ENCODE measurements at places on chromosomes 5 and 9.

DNA sequence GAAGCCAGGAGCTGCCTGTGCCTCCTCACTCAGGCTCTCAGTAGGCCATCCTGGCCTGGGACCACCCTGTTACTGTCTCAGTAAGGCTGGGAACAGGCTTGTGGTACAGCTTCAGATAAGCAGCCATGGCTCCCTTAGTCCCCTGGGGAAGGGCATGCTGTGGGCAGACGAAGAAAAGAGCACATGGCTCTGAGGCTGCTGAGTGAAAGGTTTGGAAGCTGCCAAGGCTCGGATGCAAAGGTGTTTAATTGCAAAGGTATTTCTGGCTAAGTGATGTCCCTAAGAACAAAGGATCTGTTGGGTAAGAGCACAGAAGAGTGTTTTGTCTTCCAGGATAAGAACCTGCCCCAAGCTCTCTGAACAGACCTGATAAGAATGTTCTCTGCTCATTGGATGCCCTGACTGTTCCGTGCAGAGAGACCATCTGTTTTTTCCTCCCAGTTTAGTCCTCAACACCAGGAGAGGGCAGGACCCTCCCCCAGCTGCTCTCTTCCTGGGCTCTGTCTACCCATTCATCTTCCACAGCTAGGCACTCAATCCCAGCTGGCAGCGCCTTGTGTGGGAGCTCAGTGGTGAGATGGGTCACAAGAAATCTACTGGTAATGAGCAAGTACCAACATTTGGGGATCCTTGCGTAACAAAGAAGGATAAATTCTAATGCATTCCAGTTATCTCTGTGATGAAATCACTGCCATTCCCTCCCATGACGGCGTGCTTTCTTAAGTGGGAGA, 17.7 kb downstream of the ANGPTL2 start:
- no peak for DNase-seq

DNA sequence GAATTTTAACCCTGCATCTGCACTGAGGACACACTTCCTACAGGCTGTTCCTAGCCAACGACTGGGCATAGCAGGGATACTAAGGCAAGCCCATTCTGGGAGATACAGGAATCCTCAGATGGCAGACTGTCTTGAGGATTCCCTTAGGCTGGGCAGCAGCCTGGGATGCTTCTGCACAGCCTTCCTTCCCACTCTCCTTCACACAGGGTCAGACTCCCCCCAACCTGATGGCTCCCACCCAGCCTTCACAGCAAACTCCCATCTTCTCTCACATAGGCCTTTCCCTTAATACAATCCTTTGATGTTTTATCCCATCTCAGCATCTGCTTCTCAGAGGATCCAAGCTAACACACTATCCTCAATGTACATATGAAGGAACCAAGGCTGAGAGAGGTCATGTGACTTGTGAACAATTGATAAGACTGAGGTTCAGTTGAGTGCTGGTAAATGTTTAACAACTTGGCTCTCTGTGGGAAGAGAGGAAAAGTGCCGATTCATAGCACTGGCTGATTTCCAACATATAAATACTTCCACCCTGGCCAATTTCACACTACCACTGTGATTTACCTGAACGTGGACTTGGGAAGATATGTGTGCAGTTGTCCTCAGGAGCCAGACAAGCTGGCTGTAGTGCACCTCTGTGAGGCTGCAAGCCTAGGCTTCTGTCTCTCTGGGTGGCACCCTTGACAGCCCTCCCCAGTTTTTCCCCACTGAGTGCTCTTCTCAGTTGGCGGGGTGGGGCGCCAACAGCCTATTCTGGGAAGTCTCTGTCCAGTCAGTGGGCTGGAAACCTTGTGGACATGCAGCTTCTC, 120.2 kb upstream of the TRIM32 start:
- DNase-seq: no peak

GRCh38 chr5:33161421-33161820, 279.3 kb upstream of the TARS1 start:
- no peak for DNase-seq

- DNase-seq: peak; percentile 98
Observed at GRCh38 chr5:181223058-181223728, at the start of gene TRIM41. Gene TRIM41 (plus strand): TSS chr5:181223281. CDS start chr5:181224000, 719 bp downstream.

DNA sequence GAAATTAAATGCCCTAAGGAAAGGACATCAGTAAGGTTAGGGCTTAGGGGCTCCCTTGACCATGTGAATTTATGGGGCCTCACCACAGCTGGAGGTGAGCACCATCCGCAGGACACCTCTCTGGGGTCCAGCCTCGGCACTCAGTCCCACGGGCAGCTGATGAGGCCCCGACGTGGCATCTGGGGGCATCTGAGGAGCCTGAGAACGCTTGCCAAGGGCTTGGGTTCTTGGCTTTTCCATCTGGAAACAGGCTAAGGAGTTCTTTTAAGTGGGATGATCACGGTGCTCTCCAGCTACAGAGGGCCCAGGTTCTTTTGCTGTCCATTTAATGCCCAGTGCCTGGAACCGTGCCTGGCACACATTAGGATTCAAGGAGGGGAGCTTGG, 3.6 kb downstream of the NKX2-5 start:
- DNase-seq: no peak

GRCh38 chr5:132557478-132558172, 848 bp downstream of the RAD50 start:
- DNase-seq: peak; percentile 21

GRCh38 chr5:124922255-124922975, 176.0 kb upstream of the ZNF608 start:
- DNase-seq: no peak

GRCh38 chr5:111627862-111628261, 115.5 kb upstream of the STARD4 start:
- DNase-seq: peak; percentile 30

DNA sequence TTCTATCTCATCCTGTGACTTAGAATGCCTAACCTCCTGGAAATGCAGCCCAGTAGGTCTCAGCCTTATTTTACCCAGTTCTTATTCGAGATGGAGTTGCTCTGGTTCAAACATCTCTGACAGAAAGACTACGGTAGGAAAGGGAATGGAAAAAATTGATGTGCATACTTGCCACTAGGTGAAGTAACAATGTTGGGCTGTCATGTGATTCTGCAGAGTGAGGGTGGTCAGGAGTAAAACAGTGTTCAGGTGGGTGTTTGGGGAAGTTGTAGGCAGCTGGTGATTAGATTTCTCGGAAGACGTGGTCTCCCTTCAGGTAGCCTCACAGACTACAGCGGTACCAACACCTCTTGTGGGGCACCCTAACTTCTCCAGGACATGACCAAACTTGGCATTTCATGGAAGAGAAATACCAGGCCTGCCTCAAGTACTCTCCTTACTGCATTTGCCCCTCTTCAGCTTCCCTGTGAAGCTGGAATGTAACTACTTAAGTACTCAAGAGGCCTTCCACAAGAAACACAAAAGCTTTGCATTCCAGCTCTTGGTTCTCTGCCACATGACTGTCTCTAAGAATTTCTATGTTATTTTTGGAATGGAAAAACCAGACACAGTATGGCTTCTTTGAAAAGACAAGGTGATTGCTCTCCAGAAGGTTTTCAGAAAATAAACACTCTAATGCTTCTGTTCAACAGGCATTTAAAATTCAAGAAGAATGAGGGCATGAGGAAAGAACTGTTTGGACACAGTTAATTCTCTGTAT, 17.4 kb upstream of the ENTREP1 start:
- no peak for DNase-seq

- DNase-seq: no peak
Observed at GRCh38 chr5:159913501-159913900, 2.8 kb upstream of the ADRA1B start.

- no peak for DNase-seq
Observed at GRCh38 chr5:96076451-96076850, 114.8 kb upstream of the ELL2 start.

DNA sequence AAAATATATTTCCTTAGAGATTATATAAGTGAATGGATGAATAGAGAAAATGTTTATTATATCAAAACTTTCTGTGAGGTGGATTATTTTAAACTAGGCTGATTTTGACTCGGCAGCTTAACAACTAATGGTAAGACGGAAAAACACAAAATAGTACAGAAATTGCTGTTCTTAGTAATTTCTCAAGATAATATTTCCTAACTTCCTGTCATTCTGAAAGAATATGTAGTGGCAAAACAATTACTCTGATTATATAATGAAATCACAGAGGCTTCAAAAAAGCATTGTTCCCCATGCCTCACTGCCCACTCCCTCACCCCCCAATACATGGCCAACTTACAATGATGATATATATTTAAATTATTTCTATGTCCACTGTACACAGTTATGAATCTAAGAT, 85.4 kb downstream of the YTHDC2 start:
- no peak for DNase-seq

DNA sequence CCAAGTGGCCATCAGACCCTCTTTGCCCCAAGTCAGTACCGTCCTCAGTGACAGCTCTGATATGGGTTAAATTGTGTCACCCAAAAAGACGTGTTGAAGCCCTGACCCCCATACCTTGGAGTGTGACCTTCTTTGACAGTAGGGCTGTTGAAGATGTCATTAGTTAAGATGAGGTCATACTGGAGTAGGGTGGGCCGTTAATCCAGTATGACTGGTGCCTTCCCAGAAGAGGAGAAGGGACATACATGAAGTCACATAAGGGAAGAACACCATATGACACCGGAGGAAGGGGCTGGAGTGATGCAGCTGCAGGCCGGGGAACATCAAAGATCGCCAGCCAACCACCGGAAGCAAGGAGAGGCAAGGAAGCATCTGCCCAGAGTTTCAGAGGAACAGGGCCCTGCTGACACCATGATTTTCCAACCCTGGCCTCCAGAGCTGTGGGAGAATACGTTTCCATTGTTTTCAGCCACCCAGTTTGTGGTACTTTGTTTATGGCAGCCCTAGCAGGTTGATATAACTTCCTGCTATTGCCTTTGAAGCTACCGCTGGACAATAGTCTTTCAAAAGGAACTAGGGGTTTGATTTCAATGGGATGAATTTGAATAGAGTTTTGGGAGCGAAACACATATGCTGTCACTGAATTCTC, 36.4 kb upstream of the CPEB4 start:
- no peak for DNase-seq

DNA sequence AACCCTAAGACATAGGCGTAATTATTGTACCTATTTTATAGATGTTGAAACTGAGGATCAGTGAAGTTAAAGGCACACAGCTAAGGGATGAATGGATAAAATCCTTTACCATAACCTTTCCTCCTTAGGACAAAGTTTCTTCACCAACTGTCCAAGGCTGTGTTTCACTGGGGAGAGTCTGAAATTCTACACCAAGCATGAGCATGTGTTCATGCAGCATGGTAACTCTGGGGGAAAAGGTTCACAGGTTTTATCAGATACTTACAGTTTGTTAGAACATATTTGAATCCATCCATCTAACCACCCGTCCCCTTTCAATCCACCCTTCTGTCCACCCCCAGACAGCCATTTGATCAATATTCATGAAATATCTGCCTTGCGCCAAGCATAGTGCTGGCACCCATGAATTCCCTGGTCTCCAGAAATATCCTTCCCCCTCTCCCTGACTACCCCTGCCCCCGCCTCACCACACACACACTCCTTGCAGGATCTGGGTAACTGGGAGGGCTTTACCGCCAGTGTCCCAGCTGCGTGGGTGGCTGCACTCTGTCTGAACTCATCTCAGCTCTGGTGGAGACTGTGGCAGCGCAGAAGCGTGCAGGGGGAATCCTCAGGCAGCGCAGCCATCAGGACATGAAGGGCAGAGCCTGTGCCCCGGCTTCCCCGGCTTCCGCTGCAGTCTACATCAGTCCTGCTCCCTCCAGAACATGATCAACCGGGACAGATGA, 6.3 kb upstream of the KCNIP1 start:
- no peak for DNase-seq

DNA sequence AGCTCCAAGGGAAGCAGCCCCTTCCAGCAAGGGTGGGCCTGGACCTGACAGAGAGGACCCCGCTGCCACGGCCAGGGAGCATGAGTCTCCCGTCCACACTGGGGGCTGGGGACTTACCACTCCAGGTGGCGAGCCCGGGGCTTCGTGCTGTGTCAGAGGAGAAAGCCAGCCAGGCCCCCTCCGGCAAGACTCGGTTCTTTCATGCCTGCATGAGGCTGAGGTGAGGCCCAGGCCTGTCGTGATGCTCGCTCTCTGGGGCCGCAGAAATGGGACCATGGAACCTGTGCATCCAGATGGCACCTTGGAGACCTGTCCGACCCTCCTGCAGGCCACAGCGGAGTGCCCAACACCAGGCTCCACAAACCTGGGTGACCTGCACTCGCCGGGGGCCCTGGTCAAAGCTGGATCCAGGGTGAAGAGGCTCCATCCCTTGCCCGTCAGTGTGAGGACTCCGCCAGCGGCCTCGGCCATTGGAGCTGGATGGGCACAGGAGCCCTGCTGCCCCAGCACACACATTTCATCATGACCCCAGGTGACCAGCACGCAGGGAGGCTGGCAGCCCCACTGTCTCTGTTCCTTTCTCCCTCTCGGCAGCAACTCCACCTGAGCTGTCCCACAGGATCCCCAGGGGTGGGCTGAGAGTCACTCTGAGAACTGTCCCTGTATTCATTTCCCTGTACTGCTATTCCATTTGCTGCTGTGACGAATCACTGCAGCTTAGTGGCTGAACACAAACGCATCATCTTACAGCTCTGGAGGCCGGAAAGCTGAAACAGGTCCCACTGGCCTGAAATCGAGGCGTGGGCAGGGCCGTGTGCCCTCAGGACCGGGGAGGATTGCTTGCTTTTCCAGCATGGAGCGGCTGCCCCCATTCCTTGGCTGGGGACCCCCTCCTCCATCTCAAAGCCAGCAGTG, 24.4 kb downstream of the SLC6A18 start:
- no peak for DNase-seq

- no peak for DNase-seq
Observed at GRCh38 chr5:108271127-108271526, 110.8 kb downstream of the FBXL17 start.

GRCh38 chr5:115189866-115190265, 20.2 kb upstream of the TRIM36 start:
- DNase-seq: no peak

DNA sequence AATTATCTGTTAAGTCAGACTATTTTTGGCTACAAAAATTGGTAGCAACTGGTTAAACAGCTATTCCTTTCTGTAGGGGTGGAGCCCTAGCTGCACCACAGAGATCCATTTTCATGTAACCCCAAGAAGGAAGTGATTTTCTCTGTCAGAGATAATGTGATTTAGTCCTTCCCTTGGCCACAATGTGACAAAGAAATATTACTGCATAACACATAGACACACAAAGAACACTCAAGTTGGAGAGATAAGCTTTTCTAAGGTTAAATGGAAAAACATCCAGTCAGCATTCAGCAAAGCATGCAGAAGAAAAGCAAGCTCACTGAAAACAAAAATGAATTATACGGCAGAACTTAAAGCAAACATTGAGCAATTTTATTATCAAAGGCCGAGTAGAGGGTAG, 227.8 kb upstream of the CDH9 start:
- no peak for DNase-seq

GRCh38 chr9:77462066-77462465, 186.1 kb downstream of the GNA14 start:
- DNase-seq: no peak

GRCh38 chr5:103358305-103358995, 99.9 kb downstream of the MACIR start:
- no peak for DNase-seq

DNA sequence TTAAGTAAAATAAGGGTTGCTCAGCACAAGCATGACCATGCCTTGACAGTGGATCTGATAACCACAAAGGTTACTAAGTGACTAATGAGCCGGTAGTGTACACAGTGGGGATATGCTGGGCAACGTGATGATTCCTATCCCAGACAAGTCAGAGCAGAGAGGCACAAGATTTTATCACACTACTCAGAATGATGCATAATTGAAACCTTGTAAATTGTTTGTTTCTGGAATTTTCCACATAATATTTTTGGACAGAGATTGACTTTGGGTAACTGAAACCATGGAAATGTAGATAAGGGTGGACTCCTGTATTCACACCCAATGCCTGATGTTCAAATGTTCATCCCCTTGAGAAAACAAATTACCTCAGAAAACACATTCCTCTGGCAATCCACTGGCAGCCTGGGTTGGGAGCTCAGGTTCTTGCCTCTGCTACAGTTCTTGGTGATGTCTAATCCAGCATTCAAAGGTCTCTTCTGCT, 16.2 kb upstream of the ERAP1 start:
- DNase-seq: peak; percentile 6
